ENCODE measurements at places on chromosomes 3 and 15. TPM values are rescaled to one million over a fixed set of nuclear protein-coding genes. Genes with fewer than 3 reads are reported as not detected.

GRCh38 chr3:10357095-10357494 is 36.2 kb upstream of the SEC13 start:
- no peak for DNase-seq

- DNase-seq = peak; percentile 49
Observed at GRCh38 chr15:74954515-74954914, 2.1 kb downstream of the RPP25 start.

Gene PLA2G4E
- not detected for total RNA-seq

- DNase-seq = peak; percentile 42
Observed at GRCh38 chr3:135629701-135630408, 335.7 kb upstream of the PPP2R3A start.

DNA sequence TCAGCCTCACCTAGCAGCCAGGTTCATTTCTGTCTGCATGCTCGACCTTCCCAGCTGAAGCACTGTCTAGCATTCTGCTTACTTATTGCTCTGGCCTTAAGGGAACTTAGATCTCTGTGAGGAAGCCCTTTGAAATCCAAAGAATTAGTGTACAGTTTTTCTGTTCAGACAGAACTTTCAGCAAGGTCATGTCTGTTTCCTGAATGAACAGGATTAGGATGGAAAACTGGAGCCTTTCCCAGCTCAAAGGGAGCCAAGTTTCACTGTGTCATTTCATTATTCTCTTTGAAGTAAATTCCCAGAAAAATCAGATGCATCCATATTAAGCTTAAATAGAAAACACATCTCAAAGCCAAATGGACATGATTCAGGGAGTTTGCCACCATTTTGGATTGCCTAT is 457.3 kb upstream of the KCNMB2 start:
- peak; percentile 73 for DNase-seq

DNA sequence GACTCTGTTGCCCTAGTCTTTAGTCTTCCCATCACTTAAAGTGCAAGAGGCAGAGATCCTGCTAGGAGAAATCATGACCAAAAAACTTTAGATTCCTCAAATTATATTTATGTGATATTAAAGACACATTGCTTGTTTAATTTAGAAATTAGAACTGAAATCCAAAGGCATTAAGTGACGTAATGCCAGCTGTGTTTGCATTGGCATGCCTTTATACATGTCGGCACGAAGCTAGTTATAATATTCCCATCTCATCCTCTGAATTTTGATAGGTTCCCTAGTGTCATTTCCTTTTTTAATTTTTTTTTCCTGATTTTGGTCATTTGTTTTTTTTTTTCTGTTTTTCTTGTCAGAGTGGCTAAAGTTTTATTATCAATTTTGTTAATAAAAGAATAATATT is 203.5 kb upstream of the ZBTB20 start:
- DNase-seq = no peak

- DNase-seq = no peak
Observed at GRCh38 chr3:198070871-198071270, 110.9 kb downstream of the LMLN start.

Gene THRB
- 17.2 TPM for total RNA-seq

GRCh38 chr3:156093964-156094363 is 26.4 kb upstream of the KCNAB1 start:
- no peak for DNase-seq

Gene NR2C2
- total RNA-seq = 43.6 TPM

- DNase-seq = peak; percentile 37
Observed at GRCh38 chr3:113698956-113699355, 2.5 kb upstream of the USF3 start.

- DNase-seq = no peak
Observed at GRCh38 chr3:55507808-55508207, 20.7 kb upstream of the WNT5A start.

GRCh38 chr15:84859144-84859543 is 25.3 kb upstream of the SLC28A1 start:
- no peak for DNase-seq

Data from kidney (tissue), 22 donors.